T-cell (primary cell): ENCODE measurements at places on chromosomes 5 and 9.
A peak's percentile ranks its signal among the peaks of the same experiment; 100 is the strongest.

GRCh38 chr5:180323941-180324600 lies 29.1 kb downstream of the GFPT2 start:
- DNase-seq, result no peak

DNA sequence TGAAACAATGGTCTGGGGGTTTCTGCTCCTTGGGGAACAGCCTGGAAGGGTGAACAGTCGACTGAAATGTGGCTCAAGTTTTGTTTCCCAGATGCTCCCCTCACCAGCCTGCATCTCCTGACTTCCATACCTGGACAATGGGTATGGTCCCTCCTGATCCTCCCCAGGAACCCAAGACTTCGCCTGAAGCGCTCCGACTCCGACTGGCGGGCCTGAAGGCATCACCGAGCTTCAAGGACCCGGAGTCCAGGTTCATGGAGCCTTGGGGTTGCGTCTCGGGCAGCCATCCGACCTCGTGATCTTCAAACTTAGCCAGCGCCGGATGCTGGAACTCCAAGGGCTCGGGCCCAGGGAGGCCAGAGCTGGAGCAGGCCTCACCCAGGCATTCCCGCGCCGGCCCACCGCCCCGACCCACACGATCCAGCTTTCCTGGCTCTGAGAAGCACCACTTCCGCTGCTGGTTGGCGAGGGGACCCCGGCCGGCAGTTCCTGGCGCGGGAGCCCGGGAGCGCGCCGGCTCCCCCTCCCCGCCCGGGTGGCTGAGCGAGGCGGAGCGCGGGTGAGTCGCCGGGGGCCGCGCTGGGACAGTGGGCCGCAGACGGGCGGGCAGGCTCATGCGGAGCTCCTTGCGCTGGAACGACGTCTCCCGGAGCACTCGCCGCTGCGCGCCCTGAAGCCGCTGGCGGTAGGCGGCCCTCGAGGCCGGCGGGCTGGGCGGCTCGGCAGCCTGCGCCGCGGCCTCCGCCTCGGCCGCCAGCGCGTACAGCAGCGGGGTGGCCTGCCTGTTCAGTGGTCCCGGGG lies 5.2 kb downstream of the SHROOM1 start:
- DNase-seq, result no peak

GRCh38 chr5:51395666-51396356 lies 12.6 kb downstream of the ISL1 start:
- DNase-seq, result no peak

DNA sequence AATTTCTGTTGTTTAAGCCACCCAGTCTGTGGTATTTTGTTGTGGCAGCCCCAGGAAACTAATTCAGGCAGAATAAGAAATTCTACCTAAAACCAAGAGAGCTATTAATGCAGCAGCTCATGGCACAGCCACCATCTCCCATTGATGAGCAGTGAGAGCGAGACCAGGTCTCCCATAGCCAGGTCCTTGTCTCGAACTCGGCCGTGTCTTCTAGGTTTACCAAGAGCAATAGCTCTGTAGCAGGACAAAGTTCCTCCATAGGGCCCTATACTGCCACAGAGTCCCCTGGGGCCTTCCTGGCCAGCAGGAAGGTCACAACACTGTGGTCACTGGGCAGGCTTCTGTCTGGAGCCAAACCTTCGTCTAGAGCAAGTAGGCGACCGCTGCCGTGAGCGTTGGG lies 34.5 kb upstream of the TJP2 start:
- no peak for DNase-seq

DNA sequence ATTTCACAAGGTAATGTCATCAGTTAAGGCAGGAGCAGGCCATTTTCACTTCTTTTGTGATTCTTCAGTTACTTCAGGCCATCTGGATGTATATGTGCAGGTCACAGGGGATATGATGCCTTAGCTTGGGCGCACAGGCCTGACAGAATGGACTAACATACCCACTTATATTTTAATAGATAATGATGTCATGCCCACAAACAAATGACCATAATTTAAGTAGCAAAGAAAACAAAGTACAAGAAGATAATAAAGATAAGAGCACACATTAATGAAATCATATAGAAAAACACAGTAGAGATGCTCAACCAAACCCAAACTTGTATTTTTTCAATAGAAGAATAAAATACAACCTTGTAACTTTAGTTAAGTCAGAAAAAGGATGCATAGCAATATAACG lies 19.7 kb upstream of the TBC1D2 start:
- DNase-seq, result no peak

DNA sequence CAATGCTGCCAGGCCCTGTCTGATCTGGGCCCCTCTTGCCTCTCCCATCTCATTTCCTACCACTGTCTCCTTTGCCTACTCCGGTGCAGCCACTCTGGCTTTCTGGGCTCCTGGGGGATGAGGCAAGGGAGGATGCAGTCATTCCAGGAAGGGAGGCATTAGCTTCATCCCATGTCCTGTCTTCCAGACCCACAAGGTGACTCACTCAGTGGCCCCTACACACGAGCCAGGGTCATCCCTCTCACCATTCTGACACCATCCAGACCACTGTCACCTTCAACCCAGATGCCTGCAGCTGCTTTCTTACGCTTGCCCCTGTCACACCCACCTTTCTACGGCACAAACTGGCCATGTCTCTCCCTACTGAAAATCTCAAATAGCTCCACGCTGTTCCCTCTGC lies 19.1 kb downstream of the ACSL6 start:
- DNase-seq, result no peak

GRCh38 chr5:63310644-63311043 lies 651.6 kb downstream of the HTR1A start:
- DNase-seq, result no peak

GRCh38 chr9:106324591-106325280 lies 538.2 kb upstream of the ZNF462 start:
- no peak for DNase-seq

GRCh38 chr9:18459962-18460584 lies 13.9 kb upstream of the ADAMTSL1 start:
- no peak for DNase-seq

DNA sequence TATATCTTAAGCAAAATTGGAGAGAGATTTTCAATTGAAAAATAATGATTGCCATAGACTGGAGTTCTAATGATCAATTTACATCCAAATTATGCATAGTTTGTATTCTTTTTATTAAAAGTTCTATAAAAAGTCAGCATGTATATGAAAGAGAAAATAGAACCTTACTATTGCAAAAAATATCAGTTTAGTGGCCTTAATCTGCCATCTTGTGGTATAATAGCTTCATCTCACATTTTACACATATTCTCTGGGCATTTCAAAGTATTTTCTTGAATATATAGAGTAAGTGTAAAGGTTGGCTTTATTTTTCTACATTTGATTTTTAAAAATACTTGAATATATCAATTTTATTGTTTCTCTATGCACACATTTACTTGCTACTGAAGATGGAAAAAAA lies 1858.6 kb upstream of the CDH9 start:
- DNase-seq, result no peak

DNA sequence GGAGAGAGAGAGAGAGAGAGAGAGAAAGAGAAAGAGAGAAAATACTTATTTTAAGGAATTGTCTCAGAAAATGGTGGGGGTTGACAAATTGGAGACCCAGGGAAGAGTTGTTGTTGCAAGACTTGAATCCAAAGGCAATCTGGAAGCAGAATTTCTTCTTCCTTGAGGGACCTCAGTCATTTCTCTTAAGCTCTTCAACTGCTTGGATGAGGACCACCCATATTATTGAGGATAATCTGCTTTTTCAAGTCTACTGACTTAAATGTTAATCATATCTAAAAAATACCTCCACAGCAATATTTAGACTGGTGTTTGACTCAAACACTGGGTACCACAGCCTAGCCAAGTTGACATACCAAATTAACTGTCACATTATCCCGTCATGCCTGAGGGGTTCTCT lies 2.9 kb downstream of the CDKN2B-AS1 start:
- no peak for DNase-seq

DNA sequence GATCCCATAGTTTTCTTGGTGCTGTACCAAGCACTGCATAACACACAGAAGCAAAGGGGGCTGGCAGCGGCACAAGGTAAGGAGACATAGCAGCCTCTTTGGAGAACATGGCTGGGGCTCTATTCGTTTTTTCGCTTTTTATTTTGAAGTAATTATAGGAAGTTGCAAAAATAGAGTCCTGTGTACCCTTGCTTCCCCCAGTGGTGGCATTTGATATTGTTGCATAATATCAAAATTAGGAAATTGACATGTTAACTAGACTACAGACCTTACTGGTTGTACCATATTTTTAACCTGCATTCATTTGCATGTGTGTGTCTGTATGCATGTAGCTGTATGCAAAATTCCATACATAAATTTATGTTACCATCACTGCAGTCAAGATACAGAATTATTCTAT lies 6.6 kb upstream of the UBQLN1 start:
- peak; percentile 0 for DNase-seq

DNA sequence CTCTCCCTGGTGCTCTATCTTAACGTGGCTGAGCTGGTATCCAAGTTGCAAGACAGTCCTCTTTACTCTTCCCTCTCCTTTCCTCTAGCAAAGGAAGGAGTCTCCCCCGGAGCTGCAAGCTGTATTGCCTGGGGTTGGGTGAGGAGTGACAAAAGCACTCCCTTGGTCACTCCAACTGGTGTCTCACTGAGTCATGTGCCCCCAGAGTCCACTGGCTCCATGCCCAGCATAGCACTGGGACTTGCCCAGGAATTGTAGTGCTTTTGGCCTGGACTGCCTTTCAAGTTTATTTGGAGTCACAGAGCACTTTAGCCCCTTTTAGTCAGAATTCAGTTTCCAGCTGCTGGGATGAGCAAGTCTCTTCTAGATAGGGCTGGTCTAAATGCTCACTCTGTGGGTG lies 82.6 kb upstream of the FST start:
- no peak for DNase-seq

DNA sequence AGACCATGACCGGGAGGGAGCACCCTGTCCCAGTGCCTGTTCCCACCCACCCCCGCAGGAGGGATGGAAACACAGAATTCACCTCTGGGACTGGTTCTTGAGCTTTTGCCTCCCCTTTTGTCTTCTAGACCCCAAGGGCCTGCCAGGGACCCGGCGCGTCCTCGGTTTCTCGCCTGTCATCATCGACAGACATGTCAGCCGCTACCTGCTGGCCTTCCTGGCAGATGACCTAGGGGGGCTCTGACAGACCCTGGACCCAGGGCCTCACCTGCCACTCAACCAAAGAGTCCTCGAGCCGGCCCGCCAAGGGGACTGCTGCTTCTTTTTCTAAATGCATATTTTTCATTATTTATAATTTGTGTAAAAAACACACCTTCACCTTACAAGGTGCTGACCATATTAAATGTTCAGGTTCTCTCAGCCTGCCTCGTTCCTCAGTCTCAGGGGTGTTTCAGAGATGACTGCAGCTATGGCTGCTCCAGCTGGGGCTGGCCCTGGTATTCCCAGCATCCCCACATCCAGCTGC lies 16.9 kb downstream of the CARD19 start:
- DNase-seq, result no peak

- no peak for DNase-seq
Observed at GRCh38 chr9:97830884-97831829, 21.9 kb upstream of the FOXE1 start.

GRCh38 chr9:115757461-115757860 lies 396.1 kb upstream of the PAPPA start:
- no peak for DNase-seq

DNA sequence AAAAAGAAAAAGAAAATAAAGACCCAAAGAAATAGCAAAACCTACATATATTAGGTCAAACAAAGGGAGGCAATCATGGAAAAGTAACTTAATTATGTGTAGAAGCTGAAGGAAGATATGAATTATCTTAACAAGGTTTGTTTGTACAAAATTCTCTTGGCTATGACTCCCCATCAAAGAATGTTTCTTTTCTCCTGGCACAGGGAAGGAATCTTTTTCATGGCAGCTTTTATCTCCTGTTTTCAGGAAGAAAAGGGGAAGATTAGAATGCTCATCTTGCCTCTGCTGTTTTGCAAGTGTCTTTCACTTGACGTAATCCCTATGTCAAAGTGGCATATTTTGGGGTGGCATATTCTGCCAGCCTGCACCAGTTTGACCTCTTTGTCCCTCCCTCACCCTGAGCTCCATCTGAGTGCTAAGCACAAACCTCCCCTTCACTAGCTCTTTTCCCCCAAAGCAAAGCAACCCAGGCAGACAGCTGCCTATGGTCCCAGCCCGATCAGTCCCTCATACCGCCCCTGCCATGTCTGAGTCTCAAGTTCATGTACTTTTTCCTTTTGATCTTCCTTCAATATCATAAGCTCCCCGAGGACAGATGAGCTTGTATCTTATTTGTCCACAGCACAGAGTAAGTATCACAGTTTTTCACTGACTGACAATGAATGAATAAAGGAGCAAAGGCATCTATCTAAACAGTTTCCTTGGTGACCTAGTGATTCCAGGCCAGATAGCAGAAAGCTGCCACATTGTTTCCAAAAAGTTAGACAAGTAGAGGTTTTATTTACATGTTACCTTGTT lies 242.8 kb upstream of the ANKRD55 start:
- DNase-seq, result no peak

DNA sequence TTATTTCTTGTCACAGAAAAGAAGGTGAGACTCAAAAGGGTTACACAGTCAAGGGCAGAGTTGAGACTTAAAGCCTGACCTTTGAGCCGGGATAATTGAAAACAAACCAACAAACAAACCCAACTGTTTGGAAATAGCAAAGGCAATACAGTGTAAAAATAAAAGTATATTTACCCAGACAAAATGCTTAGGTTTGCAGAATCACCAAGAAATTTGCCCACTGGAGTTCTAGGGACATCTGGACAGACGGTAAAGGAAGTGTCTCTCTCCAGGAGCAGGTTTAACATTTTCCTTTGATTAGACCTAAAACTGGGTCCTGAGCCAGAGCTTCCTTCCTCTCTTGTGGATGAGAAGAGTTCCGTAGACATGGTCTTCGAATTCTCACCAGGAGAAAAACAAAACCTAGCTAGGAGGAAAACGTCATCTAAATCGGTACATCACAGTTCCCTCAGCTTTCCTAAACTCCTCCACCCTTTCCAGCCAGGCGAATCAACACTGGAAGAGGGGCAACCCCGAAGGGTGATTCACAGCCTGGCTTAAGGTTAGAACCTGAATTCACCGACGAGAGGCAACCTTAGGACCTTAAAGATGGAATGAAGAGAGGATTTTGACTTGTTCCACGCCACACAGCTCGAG lies 673 bp downstream of the CDC25C start:
- no peak for DNase-seq

GRCh38 chr9:129620669-129621295 lies at the start of gene C9orf50:
Gene C9orf50, minus strand, starts transcription at chr9:129621101. Its CDS starts 527 bp downstream, at chr9:129620574.
- DNase-seq, result no peak
